MG63 (cell line): ENCODE measurements at places on chromosomes 6 and 20. TPM values are rescaled to one million over a fixed set of nuclear protein-coding genes. Genes with fewer than 3 reads are reported as not detected.
A peak's percentile ranks its signal among the peaks of the same experiment; 100 is the strongest.

DNA sequence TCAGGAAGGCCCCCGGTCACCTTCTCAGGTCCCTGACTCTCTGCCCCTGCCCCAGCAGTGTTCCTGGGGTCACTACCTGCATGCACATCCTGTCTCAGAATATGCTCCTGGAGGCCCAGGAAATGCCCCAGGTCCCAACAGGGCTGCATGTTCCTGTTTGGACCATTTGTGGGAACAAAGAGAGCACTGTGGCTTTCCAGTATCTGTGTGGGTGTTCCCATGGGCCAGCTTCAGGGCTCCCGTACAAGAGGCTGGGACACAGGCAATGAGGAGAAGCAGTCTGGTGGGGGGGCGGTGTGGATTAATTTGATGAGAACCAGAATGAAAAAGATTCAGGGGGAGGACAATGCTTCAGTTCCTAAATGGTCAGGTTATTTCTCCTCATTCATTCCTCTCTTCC is 61.5 kb upstream of the GGTLC1 start:
- no peak for DNase-seq

DNA sequence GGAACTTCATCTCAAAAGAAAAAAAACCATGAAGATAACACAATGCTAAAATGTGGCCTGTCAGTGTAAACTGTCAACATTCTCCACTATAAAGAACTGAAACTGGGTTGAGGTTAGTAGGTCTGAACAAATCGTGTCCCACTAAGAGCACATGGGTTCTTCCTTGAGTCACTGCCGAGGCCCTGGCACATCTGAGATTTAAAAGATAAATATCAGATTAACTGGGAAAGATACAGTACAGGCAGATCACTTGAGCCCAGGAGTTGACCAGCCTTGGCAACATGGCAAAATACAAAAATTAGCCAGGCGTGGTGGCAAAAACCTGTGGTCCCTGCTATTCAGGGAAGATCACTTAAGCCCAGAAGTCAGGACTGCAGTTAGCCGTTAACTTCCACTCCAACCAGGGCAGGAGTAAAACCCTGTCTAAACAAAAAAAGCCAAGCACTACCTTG is 5.6 kb downstream of the EEF1A1 start:
- DNase-seq: no peak

GRCh38 chr6:144582939-144583613 is 297.9 kb downstream of the UTRN start:
- DNase-seq: peak; percentile 29

DNA sequence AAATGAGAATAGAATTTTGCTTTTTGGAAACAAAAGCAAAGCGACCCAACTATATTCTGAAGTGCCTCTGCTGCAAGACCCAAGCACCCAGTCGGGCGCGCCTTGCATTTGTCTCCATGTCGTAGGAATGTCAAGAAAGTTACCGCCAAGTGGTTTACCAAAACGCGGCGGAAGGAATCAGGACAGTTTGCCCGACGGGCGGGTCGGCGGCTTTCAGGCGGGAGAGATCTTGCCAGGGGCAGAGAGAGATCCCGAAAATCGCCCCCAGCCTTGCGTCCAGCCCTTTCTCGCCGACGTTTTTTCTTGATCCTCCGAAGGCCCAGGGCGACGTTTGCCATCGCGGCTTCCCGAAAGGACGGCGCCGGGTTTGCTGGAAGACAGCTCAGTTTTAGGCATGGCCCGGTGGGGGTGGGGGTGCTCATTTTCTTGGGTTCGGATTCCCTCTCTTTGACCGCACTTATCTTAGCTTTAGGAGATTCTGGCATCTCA is 4.0 kb upstream of the LIN28B start:
- no peak for DNase-seq

GRCh38 chr20:59042151-59042795 is at the start of gene PRELID3B:
Gene PRELID3B, minus strand, starts transcription at chr20:59042786. Its CDS starts 56 bp downstream, at chr20:59042730.
- no peak for DNase-seq

DNA sequence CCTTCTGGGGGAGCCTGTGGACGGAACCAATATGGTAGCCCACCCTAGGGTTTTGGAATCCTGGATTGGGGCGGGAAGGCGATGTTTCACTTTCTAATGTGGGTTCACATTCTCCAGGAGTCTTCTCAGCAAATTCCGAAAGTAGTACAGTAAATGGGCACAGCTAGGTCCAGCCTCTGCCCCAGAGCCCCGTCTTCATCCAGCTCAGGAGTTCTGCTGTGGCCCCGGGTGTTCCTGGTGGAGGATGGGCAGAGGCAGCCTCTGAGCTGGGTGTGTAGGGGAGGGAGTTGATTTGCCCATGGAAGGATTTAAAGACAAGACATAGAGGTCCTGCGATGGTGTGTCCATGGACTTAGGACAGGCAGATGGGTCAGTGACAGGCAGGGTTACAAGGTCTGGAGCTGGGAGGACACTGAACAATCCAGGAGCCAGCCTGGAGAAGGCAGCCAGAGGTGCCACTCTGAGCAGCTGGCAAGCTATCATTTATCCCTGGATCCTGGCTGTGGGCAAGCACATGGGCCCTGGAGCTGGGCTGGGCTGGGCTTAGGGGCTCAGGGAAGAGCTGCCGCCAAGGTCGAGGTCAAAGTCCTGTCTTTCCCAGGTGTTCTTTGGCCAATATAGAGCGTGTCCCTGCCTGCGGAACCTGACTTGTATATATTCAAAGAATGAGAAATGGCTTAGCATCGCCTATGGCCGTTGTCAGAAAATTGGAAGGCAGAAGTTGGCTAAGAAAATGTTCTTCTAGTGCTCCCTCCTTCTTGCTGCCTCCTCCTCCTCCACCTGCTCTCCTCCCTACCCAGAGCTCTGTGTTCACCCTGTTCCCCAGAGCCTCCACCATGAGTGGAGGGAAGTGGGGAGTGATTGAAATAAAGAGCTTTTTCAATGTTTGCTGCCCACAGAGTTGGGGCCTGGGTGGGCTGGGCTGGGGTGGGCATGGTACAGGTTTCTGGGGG is 6.7 kb downstream of the CLPSL1 start:
- no peak for DNase-seq

DNA sequence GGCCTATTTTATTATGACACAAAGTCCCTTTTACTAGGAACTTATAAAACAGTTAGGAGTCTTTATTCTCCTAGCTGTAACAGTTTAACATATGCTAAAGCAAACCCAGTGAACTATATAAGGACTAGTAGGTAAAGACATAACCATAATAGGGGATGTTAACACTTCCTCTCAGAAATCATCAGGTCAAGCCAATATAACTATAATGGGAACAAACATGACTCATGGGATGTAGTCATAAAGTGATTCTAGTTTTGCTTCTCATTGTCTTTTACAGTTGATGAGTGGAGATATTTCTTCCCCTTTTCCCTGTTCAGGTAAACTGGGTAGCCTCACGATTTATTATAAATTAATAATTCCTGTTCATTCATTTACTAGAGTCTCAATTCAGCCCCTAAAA is 9.7 kb downstream of the PTCHD4 start:
- no peak for DNase-seq

WFDC5 gene
- total RNA-seq: not detected in 2 replicates

BTN1A1 gene
- not detected in 2 replicates for total RNA-seq
